NCI-H1694 treated with DMSO at 0.1 percent for 48 hours (cell line): ENCODE measurements at places on chromosomes 1 and 21.

GRCh38 chr1:25216123-25216522, 16.2 kb downstream of the SYF2 start:
- no peak for DNase-seq

DNA sequence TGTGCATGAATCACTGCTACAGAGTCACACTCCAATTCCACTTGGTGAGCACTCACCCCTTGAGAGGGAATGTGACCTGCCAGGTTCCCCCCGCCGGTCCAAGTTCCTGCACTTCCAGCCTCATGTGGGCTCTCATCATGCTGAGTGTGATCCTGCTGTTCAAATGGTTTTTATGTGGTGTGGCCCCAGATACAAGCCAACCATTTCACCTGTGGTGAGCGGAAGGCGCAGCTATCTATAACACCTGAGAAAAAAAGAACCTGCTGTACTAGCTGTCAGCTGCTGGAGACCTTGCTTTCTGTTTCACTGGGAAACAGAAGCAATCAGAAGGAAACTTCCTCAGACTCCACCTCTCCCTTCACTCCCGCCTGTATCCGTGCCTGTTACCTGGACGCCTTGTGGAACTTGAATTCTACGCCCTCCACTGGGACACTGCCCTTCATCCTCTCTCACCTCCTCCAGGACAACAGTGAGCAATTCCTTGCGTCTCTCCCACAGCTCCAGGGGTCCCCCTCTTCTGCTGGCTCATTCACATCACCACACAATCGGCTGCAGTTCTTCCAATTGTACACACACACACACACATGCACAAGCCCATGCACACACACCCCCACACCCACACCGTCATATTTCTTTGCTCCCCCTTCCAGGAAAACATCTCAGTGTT, 64.4 kb upstream of the RPL11 start:
- no peak for DNase-seq

DNA sequence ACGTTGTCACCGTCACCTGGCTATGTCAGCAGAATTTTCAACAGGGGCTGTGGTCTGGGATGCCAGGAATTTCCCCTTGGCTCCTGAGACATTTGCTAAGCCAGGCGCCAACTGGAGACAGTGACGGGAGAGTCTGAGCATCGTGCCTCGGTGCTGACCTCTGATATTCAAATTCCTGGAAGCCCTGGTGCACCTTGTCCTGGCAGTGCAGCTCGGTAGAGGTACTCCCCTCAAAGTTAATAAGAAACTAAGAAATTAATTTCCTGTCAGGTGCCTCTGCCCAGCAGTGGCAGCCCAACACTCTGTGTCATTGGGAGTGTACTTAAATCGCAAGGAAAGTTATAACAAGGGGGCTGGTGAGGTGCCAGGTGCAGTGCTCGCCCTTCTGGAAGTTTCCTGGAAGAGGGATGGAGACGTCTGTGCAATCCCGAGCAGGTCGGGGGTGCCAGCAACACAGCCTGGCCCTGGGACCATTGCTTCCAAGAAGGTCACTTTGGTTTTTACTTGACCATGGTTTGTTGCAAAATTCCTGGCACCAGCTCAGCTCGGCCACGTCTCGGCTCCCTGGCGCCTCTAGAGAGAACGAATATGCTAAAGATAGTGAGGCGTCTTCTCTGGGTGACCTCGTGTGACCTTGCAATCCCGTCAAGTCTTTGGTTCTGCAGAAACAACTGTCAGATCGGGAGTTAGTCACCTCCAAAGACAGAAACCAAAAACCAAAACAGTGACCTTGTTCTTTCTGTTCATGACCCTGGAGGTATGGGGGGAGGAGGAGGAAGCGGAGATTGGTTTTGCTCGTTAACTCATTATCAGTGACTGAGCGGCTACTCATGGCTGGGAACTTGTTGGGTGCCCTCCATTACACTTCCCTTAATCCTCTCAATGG, 149.5 kb upstream of the VAMP3 start:
- no peak for DNase-seq

DNA sequence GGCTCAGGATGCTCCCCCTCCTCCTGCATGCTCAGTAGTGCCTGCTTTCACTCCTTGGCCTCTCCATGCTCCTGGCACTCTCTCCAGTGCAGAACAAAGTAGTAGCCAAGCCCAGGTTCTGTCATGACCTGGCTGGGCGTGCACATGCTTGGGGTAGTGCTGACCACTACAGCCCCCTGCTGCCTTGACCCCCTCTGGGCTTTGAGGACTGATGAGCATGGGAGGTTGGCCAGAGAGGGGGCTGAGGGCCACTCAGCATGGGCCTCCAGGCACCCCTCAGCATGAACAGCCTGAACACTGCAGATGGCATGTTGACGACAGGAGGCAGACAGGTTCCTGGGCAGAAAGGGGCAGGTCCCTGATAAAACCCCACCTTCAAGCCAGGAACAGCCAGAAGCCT, 935.7 kb upstream of the PRMT6 start:
- no peak for DNase-seq

GRCh38 chr1:214120951-214121350, 133.2 kb downstream of the PROX1 start:
- no peak for DNase-seq

- DNase-seq, result no peak
These were observed 5.4 kb downstream of the ZBTB48 start for GRCh38 chr1:6585081-6585722.

GRCh38 chr21:34534522-34534921, 22.5 kb upstream of the KCNE1 start:
- DNase-seq, result no peak

DNA sequence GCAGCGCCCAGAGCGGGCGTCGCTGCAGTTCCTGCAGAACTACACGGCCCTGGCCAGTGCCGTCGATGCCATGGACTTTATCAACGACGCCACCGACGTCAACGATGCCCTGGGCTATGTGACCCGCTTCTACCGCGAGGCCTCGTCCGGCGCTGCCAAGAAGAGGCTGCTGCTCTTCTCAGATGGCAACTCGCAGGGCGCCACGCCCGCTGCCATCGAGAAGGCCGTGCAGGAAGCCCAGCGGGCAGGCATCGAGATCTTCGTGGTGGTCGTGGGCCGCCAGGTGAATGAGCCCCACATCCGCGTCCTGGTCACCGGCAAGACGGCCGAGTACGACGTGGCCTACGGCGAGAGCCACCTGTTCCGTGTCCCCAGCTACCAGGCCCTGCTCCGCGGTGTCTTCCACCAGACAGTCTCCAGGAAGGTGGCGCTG, 22.0 kb downstream of the COL6A1 start:
- DNase-seq, result no peak

GRCh38 chr1:210582205-210582970, 253.7 kb downstream of the HHAT start:
- no peak for DNase-seq

DNA sequence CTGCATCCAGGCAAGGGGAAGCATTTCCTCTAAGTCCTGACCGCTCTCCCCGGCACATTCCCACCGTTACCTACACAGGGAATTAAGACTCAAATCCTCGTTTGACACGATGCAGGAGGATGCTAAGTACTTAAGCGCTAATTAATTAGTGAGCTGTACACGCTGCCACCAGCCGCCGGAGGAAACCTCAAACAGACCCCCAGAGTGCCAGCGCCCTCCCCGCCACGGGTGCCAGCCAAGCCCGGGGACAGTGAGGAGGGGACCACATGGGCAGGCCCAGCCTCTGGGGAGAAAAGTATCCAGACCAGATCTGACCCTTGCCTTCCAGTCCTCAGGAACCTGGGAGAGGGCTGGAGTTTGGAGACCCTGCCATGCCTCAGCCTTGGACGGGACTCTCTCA, 17.4 kb upstream of the CASZ1 start:
- no peak for DNase-seq

- no peak for DNase-seq
These were observed 111.4 kb upstream of the VANGL1 start for GRCh38 chr1:115530407-115530806.
